ENCODE measurements at places on chromosomes 5 and 9.

GRCh38 chr9:27329291-27329690, 32.3 kb upstream of the EQTN start:
- DNase-seq = no peak

GRCh38 chr9:133233681-133234432, 24.8 kb upstream of the OBP2B start:
- DNase-seq = no peak

DNA sequence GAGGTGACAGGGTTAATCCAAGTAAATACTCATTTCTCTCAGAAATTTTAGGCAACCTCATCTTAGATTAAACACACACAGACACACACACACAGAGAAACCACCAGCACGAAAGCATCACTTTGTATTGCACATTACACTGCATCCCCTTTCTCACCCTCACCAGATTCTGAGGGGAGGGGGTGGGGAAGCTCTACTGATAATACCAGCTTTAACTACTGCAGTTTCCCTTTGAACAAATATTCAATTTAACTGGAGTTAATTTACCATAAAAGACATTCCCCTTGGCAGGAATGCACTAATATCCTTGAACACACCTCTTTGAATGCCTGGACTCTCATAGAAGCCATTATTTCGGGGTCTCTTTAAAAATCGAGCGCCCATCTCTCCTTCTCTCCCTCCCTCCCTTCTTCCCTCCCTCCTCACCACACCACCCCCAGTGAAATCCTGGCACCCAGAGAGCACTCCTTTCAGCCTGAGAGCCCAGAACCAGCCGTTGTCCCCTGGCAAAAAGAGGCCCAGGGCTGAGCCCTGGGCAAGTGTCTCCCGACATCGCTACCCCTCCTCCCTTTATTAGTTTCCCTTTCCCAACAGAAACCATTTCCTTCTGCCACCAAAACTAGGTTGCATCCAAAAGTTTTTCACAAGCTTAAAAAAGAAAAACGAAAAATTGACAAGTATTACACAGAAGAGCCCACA, 2.8 kb upstream of the NFIB start:
- DNase-seq = peak; percentile 12

DNA sequence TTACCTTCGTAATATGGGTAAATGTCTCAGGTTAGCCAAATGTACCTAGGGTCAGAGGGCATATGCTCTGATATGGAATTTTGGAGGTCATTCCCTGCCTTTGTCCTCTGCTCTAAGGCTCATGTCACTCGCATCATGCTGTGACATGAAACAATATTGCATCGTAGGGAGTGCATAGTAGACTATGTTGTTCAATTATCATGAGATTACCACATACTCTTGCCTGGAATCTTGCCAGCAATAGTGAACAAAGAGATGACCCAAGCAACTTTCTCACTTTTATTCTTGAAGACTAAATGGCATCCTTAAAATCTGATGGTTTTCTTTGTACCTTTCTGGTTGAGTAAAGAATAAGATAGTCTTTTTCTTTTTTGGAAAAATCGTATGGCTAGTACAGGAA, 27.6 kb downstream of the ZNF462 start:
- DNase-seq = no peak
